ENCODE measurements at places on chromosomes 1 and 21.

DNA sequence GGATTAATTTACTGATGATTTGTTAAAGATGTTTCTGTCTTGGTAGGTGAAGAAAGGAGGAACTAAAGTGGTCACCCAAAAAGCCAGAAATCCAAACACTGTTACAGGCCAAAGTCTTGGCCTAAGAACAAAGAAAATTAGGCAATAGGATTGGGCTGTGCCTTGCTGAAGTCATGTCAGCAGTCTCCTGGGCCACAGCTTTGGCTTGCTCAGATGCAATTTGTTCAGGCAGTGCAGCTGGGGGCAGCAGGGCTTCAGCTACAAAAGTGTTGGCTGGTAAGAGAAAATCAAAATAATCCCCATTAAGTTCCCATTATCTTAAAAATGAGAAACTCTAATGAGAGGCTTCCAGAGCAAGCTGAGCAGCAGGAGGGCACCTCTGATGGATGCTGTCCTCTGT is 14.0 kb upstream of the RAP1A start:
- no peak for DNase-seq

DNA sequence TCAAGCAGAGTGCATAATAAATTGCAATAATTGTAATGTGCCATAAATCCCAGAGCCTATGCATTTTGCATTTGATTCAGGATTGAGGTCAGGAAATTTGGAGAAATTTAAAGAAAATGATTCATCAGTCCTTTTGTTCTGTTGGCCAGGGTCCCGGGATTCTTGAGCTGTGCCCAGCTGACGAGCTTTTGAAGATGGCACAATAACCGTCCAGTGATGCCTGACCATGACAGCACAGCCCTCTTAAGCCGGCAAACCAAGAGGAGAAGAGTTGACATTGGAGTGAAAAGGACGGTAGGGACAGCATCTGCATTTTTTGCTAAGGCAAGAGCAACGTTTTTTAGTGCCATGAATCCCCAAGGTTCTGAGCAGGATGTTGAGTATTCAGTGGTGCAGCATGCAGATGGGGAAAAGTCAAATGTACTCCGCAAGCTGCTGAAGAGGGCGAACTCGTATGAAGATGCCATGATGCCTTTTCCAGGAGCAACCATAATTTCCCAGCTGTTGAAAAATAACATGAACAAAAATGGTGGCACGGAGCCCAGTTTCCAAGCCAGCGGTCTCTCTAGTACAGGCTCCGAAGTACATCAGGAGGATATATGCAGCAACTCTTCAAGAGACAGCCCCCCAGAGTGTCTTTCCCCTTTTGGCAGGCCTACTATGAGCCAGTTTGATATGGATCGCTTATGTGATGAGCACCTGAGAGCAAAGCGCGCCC is 8.7 kb downstream of the PROX1 start:
- peak; percentile 70 for DNase-seq

DNA sequence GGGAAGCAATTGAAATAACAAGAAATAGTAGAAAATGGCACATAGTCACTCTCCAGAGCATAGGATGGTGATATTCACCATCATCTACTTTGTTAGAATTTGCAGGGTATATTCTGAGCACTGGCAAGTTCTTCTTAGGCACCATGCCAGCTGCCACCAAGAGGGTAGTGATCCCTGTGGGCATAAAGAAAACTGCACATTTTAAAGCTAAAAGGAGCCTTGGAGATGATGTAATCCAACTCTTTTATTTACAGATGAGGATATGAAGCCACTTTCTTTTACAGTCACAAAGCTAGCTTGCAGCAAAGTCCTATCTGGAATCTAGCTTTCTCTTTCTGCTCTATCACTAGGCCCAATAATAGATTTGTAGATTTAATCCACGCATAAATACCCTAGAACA is 69.0 kb downstream of the PTGER3 start:
- DNase-seq: no peak

- DNase-seq: peak; percentile 56
Observed at GRCh38 chr1:6208723-6209660, 3.1 kb downstream of the RNF207 start.

Measured in muscle of arm (tissue), 14 donors.